ENCODE measurements at places on chromosomes 2 and 18. TPM values are rescaled to one million over a fixed set of nuclear protein-coding genes. Genes with fewer than 3 reads are reported as not detected.

The RBM44 gene
- 0.81 TPM for total RNA-seq

The NT5C1B gene
- total RNA-seq, result not detected

The FLACC1 gene
- 12.0 TPM for total RNA-seq

The KYNU gene
- total RNA-seq, result 0.67 TPM

The CROCC2 gene
- not detected for total RNA-seq

The PDCD1 gene
- total RNA-seq, result 2.0 TPM

The PCARE gene
- total RNA-seq, result 0.11 TPM

The DSG1 gene
- total RNA-seq, result 0.89 TPM

The DOK6 gene
- 10.6 TPM for total RNA-seq

The UGT1A8 gene
- not detected for total RNA-seq

DNA sequence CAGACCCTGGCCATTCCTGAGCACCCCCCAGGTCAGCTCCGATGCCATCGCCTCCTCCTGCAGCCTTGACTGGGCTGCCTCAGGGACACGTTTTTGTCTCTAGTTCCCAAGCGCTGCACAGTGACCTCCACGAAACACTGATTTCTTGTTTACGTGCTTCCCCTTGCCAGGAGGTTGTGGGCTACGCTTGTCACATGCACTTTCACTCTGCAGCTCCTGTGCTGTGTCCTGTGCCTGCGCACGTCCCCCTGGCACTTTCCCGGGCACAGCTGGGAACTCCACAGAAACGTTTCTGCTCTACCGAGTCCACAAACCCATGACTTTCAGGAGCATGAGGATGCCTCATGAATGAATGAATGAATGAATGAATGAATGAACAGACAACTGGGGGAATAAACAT lies 160.6 kb downstream of the LAMA1 start:
- no peak for DNase-seq

- no peak for DNase-seq
These were observed 5.3 kb downstream of the LHCGR start for GRCh38 chr2:48750128-48750739.

DNA sequence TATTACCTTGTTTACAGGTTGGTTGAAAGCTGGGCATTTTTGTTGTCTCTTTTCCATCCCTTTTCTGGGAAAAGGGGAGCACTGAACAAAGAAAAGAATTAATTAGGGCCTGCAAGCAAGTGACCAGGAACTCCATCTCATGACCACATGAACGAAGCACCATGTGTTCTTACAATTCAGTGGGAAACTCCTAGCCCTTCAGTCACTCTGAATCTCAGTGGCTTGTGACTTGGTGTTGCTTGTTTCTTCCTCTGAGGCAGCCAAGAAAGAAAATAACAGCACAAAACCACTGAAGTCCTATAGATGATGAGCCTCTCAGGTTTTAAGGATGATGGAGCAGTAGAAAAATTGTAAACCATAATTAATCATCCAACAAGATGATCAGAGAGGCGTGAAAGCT lies 129.1 kb upstream of the CAB39 start:
- DNase-seq, result no peak

DNA sequence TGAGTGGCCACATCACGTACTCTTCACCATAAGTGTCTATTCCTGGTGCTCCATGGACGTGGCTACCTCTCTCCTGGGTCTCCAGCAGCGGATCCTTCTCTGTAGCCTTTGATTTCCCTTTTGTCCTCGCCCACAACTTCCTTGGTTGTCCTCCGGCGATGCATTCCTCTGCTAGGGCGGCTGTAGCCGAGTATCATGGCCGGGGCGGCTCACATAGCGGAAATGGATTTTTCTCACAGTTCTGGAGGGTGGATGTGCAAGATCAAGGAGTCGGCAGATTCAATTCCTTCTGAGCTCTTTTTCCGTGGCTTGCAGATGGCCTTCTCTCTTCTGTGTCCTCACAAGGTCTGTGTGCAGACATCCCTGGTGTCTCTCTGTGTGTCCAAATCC lies 35.7 kb downstream of the ACKR3 start:
- DNase-seq, result no peak

- DNase-seq, result peak; percentile 63
These were observed 66.3 kb upstream of the GLI2 start for GRCh38 chr2:120669121-120669952.

DNA sequence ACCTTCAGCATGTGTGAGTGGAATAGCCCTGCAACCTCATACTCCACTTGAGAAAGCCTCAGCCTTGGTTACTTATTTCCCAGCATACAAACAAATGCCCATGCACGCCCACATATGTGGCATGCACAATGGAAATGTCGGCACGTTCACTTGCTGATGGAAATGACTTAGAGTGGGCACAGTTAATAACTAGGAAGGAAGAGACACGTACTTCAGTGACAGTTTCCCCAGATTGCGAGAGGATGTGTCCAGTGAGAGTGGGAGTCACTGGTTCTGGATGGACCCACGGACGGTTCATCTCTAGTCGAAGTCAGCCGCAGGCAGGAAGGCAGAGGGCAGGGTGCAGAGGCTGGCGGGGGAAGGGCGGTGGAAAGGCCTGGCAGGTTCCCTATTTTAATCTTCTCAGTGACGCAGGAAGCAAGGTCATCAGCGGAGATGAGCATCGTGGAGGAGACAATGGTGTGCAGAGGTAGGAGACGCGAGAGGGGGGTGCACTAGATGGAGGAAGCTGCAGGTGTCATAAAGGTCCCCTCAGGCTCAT lies 350.7 kb upstream of the MYT1L start:
- DNase-seq, result no peak

- peak; percentile 88 for DNase-seq
These were observed 9.3 kb downstream of the GGCX start for GRCh38 chr2:85551698-85552678.

GRCh38 chr18:34115409-34116081 lies 109.2 kb downstream of the NOL4 start:
- no peak for DNase-seq

DNA sequence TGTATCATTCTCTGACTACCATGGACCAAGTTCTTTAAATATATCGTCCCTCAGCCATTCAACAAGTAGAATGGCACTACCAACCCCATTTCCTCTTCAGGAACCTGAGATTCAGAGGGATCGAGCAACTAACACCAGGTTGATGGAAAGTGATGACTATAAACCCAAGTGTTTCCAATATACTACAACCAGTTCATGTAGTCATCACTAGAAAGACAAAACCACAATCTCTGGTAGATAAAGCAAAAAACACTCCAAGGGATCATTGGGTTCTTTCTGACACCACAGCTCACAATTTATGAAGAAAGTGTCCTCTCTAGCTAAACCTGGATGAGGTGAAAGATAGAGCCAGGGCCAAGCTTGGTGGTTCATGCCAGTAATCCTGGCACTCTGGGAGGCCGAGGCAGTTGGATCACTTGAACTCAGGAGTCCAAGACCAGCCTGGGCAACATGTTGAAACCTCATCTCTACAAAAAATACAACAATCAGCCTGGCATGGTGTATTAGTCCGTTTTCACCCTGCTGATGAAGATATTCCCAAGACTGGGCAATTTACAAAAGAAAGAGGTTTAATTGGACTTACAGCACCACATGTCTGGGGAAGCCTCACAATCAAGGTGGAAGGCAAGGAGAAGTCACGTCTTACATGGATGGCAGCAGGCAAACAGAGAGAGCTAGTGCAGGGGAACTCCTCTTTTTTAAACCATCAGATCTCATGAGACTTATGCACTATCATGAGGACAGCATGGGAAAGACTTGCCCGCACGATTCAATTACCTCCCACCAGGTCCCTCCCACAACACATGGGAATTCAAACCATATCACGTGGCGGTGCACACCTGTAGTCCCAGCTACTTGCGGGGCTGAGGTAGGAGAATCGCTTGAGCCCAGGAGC lies 2.2 kb downstream of the CD226 start:
- no peak for DNase-seq

DNA sequence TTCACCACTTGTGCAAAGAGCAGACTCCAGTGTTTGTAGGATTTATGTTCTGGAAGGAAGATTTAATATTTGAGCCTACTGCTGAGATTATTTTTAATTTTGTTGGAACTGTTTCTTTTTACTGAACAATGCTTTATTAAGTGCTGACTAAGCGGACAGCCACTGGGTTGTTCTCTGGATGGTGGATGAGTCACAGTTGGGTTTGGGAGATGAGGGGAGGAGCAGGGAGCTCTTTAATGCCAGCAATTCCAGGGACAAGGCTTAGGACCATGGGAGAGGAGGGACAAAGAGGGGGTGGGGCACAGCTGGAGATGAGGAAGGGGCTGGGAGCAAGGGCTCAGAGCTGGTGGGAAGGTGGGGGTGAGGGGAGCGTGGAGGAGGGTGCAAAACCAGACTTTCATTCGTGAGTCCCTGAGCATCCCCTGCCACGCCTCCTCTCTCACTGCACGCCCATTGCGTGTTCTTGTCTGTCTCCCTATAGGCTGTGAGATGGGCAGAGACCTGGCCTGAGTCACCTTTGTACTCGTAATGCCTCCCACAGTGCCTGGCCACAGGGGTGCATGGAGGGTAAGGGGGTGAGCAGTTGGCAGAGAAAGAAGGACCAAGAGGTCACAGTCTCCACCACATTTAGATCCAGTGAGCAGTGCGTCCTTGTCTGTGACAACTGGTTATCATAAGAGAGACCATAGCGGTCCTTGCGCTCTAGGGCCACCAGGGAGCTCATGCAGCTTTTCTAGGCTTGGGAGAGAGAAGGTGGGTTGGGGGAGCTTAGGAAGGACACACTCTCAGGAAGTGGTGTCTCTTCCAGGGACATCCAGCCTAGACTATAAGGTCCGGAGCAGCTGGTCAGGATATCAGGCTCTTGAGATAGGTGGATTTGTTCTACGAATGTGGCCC lies 18.4 kb downstream of the SLC4A3 start:
- peak; percentile 68 for DNase-seq

GRCh38 chr18:78642296-78642951 lies 337.2 kb upstream of the SALL3 start:
- no peak for DNase-seq

- no peak for DNase-seq
These were observed 82.5 kb upstream of the KCNE4 start for GRCh38 chr2:222969491-222969890.

DNA sequence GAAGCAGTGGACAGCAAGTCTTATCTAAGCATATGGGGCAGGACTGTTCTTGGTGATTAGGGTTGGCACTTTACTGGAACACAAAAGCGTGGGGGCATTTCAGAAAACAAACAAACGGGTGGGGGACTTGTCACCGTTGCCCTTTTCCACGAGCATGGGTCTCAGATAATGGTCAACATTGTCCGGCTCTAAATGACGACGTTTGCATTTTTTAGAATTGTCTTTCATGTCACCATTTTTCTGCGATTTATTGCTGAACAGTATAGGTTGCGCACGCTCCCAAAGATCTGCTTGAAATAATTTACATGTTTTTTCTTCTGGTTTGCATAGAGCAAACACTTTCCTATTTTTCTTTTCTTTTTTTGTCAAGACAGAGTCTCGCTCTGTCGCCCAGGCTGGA lies 46.6 kb upstream of the TBC1D8 start:
- DNase-seq, result no peak

DNA sequence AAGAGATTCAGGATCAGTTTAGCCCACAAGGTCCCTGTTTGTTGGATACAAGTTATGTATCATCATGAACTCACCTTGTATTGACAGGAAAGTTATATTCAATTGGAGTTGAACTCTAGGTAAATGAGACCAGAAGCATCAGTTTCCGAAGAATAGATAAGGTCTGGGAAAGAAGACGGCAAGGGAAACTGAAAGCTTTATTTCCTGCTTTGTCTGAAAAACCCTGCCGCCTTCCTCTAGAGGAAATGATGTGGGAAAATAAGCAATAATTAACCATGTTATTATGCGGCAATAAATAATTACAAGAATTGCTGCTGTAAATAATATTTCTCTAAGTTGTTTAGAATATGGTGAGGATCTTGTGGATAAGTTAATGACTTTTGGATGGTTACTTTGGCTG lies 32.0 kb downstream of the LPIN1 start:
- no peak for DNase-seq

DNA sequence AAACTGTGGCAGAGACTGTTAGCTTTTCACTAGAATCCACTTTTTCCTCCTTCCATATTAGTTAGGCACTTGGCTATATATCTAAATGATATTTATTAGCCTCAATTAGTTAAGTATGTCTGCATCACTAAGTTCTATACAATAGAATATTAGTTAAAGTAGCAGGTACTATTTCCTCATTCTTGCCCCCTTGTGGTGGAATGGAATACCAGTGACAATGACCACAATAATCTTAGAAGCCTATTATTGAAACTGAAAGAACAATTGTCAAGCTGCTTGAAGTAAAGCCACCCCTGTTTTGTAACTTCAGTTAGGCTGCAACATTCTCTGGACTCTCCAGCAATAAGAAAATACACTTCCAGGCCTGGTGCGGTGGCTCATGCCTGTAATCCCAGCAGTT lies 476.3 kb upstream of the VWC2L start:
- DNase-seq, result no peak

GRCh38 chr18:23405636-23406035 lies 47.5 kb upstream of the RIOK3 start:
- no peak for DNase-seq

DNA sequence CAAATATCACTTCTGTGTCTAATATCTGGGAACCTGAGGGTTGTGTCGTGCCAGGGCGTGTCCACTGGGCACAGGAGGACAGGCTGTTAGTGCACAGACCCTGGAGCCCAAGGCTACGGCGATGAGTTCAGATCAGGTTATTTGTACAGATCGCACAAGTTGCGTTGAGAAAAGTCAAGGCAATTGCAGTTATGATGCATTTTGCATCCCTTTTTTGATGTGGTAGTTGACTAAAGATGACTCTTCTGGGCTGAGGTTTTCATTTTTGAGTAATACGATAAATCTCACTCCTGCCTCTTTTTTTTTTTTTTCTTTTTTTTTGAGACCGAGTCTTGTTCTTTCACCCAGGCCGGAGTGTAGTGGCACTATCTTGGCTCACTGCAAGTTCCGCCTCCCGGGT lies 7.2 kb downstream of the RBFA start:
- no peak for DNase-seq

DNA sequence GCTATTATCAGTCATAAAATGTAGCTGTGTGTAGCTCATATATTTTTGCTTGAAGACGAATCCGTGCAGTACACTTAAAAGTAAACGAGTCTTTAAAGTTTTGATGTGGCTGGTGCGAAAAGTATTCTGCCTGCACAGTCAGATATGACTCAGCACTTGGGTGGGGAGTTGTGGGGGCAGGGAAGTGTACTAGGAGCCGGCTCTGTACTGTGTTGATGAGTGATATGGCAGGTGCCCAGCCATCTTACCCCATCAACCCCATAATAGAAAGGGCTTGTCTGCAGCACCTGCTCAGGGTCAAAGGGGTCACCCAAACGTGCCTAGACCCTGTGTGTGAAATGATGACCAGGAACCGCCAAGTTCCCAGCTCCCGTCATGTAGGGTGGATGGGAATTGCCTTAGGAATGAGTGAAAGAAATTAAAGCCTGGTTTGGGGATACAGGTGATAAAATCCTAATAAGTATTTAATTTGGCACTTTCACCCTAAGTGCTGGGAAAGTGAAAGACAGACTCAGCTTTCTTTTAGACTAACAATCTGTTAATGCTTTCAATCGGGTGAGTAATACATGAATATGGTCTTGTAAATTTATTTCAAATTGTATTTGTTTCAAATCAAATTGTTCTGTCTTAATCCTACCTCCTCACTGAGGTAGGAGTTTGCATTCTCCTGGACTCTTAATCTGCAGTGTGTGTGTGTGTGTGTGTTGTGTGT lies 48.0 kb downstream of the BCL2L11 start:
- no peak for DNase-seq

GRCh38 chr2:207587305-207587704 lies 37.9 kb downstream of the METTL21A start:
- no peak for DNase-seq

All from cardiac septum (tissue), 1 donor.